ENCODE measurements at places on chromosomes 5 and 9.

GRCh38 chr5:139459451-139459934, 3.0 kb downstream of the ECSCR start:
- H3K27me3 ChIP-seq, result no peaks in the 10 kb centered on the region
- no peak overlapping the region for H3K4me3 ChIP-seq
- no peak for DNase-seq
- H3K4me1 ChIP-seq, result peaks cover 8% of the 10 kb centered on the region
- H3K27ac ChIP-seq, result no peak overlapping the region

DNA sequence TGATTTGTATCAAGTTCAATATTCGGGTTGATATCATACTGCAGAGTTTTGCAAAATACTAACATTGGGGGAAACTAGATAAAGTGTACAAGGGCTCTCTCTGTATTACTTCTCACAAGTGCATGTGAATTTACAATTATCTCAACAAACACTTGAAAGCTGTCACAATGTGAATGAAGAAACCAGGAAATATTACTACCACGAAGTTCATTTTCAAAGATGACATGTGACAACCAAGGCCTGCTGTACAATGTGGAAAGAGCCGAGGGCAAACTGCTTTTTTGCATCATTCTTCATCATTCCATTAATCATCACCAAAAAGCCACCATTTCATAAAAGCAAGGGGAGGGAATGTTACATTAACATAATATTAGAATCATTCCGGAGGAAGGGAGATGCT, 310.0 kb downstream of the GLIS3 start:
- H3K27me3 ChIP-seq, result no peaks in the 10 kb centered on the region
- no peaks in the 10 kb centered on the region for H3K4me1 ChIP-seq
- no peak overlapping the region for H3K4me3 ChIP-seq
- no peak overlapping the region for H3K27ac ChIP-seq
- DNase-seq, result no peak

GRCh38 chr5:77210964-77211690, 647 bp downstream of the PDE8B start:
- H3K27ac ChIP-seq, result no peak overlapping the region
- no peaks in the 10 kb centered on the region for H3K36me3 ChIP-seq

- H3K4me1 ChIP-seq, result no peaks in the 10 kb centered on the region
- H3K27ac ChIP-seq, result no peak overlapping the region
- no peak for DNase-seq
These were observed 12.4 kb downstream of the CCDC112 start for GRCh38 chr5:115284021-115284420.

- H3K4me3 ChIP-seq, result peak overlapping the region; percentile 59
- H3K27ac ChIP-seq, result no peak overlapping the region
- H3K36me3 ChIP-seq, result no peaks in the 10 kb centered on the region
- DNase-seq, result peak; percentile 77
- H3K4me1 ChIP-seq, result peaks cover 14% of the 10 kb centered on the region
These were observed 597 bp downstream of the NFIL3 start for GRCh38 chr9:91422758-91423711.

GRCh38 chr5:171055875-171056454, 194.1 kb downstream of the RANBP17 start:
- no peak overlapping the region for H3K4me3 ChIP-seq
- no peak overlapping the region for H3K27ac ChIP-seq
- H3K36me3 ChIP-seq, result no peaks in the 10 kb centered on the region
- DNase-seq, result peak; percentile 54
- no peaks in the 10 kb centered on the region for H3K27me3 ChIP-seq

All from mesendoderm (in vitro differentiated cells).